Cardiac muscle cell (in vitro differentiated cells and primary cell): ENCODE measurements at places on chromosomes 3 and 15.

DNA sequence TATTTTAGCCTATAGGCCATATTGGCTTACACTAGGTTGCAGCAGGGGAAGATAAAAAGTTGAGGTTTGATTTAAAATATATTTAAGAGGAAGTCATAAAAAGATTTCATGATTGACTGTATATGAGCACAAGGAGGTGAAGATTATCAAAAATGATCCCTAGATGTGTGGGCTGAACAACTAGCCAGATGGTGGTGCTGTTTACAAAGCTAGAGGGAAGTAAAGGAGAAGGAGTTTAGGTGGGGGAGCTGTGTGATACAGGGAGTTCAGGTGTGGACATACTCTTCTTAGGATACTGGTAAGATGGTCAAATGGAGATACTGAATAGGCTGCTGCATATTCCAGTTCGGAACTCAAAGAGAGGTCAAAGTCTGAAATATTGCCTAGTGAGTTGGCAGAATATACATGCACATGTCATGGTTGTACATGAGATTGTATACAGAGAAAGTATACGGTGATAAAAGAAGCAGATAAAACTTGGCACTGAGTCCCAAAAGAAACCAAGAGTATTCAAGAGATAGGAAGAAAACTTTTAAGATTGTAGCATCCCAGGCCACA, 727.8 kb downstream of the NLGN1 start:
- DNase-seq = peak; percentile 30
- H3K27ac ChIP-seq = no peak overlapping the region
- no peaks in the 10 kb centered on the region for H3K36me3 ChIP-seq
- no peak overlapping the region for H3K4me3 ChIP-seq

- no peak overlapping the region for H3K27ac ChIP-seq
- H3K4me3 ChIP-seq = no peak overlapping the region
- H3K4me1 ChIP-seq = no peaks in the 10 kb centered on the region
- DNase-seq = no peak
- no peaks in the 10 kb centered on the region for H3K27me3 ChIP-seq
Measured at GRCh38 chr15:89835176-89835564, 20.5 kb upstream of the ANPEP start.

DNA sequence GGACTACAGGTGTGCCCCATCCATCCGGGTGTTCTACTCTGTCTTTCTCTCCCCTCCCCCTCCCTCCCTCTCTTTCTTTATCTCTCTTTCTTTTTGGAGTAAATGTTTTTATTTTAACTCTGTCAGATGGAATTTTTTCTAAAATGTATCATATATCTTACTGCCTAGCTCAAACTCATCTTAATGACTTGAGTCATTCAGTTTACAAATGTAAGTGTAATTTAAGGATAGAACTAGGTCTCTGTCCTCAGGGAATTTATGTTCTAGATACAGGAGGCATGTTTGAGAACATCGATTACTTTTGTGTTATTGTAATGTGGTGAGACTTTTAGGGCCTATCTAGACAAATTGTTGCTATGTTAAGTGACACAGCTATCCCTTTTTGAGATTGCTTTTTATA, 3.5 kb downstream of the TBC1D23 start:
- no peaks in the 10 kb centered on the region for H3K36me3 ChIP-seq
- H3K27me3 ChIP-seq = no peaks in the 10 kb centered on the region
- H3K4me1 ChIP-seq = no peaks in the 10 kb centered on the region
- DNase-seq = no peak

GRCh38 chr15:38696109-38696727, 131.6 kb upstream of the RASGRP1 start:
- H3K27ac ChIP-seq = no peak overlapping the region
- peaks cover 7% of the 10 kb centered on the region for H3K4me1 ChIP-seq
- peak; percentile 35 for DNase-seq
- no peaks in the 10 kb centered on the region for H3K36me3 ChIP-seq

GRCh38 chr15:79440355-79440908, 8.3 kb downstream of the MINAR1 start:
- peaks cover 16% of the 10 kb centered on the region for H3K27me3 ChIP-seq
- no peak overlapping the region for H3K27ac ChIP-seq
- no peak overlapping the region for H3K4me3 ChIP-seq

GRCh38 chr3:19775765-19776164, 158.3 kb downstream of the EFHB start:
- no peak overlapping the region for H3K27ac ChIP-seq
- no peaks in the 10 kb centered on the region for H3K27me3 ChIP-seq
- DNase-seq = no peak
- no peak overlapping the region for H3K4me3 ChIP-seq
- no peaks in the 10 kb centered on the region for H3K36me3 ChIP-seq

GRCh38 chr3:128623762-128624176, 26.8 kb downstream of the RPN1 start:
- no peak overlapping the region for H3K27ac ChIP-seq
- no peak for DNase-seq
- no peak overlapping the region for H3K4me3 ChIP-seq
- H3K36me3 ChIP-seq = peaks cover 51% of the 10 kb centered on the region

- DNase-seq = no peak
- H3K27me3 ChIP-seq = no peaks in the 10 kb centered on the region
- H3K27ac ChIP-seq = no peak overlapping the region
- H3K4me1 ChIP-seq = peaks cover 26% of the 10 kb centered on the region
Measured at GRCh38 chr3:15214758-15215157, 8.7 kb downstream of the CAPN7 start.

- no peaks in the 10 kb centered on the region for H3K27me3 ChIP-seq
- H3K36me3 ChIP-seq = no peaks in the 10 kb centered on the region
- H3K4me3 ChIP-seq = no peak overlapping the region
- H3K4me1 ChIP-seq = no peaks in the 10 kb centered on the region
- no peak overlapping the region for H3K27ac ChIP-seq
- DNase-seq = no peak
Measured at GRCh38 chr3:167876620-167877281, 141.2 kb downstream of the SERPINI1 start.

DNA sequence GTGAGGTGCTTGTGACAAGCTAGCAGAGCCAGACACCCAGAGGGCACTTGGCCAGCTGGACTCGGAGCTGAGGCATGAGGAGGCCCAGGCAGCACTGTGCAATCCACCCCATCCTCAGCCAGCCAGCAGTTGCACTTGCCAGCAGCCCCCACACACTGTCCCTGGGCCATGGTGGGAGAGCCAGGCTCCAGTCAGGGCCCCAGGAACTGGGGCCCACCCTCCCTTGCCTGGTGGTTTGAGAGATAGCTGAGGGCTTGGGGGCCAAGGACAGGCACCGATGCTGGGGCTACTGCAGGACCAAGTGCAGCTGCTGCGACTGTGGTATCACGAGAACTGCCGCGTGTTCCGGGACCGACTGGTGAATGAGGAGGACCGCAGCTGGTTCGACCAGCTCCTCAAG, 63.5 kb downstream of the DNAH1 start:
- no peak overlapping the region for H3K27ac ChIP-seq
- no peak overlapping the region for H3K4me3 ChIP-seq
- H3K4me1 ChIP-seq = no peaks in the 10 kb centered on the region

DNA sequence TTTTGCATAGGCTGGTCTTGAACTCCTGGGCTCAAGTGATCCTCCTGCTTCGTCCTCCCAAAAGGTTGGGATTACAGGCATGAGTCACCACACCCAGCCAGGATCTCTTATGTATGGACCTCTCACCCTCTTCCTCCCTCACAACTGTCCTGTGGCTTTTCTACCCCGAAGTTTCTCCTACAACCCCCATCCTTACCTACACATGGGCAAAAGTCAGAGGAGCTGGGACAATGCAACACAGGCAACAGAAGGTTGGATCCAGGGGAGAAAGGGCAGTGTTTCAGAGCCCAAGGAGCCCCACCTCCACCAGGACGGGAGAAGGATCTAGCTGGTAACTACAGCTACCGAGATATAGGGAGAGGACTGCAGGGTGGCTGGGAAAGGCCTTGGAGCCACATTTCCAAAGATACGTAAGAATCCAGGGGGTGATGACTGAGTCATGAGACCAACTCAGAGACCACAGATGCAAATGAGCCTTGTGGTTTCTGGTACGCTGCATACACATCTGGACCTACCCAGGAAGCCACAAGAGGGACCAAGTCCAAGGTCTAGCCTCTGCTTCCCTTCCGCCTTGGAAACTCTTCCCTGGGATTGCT, 13.6 kb downstream of the IGDCC4 start:
- no peaks in the 10 kb centered on the region for H3K36me3 ChIP-seq
- H3K27ac ChIP-seq = no peak overlapping the region
- H3K27me3 ChIP-seq = peaks cover 20% of the 10 kb centered on the region
- peaks cover under 1% of the 10 kb centered on the region for H3K4me1 ChIP-seq
- peak; percentile 97 for DNase-seq

GRCh38 chr3:73469331-73469730, 155.4 kb downstream of the PDZRN3 start:
- no peaks in the 10 kb centered on the region for H3K27me3 ChIP-seq
- H3K27ac ChIP-seq = no peak overlapping the region
- H3K4me1 ChIP-seq = peaks cover 32% of the 10 kb centered on the region
- no peak overlapping the region for H3K4me3 ChIP-seq
- H3K36me3 ChIP-seq = no peaks in the 10 kb centered on the region

DNA sequence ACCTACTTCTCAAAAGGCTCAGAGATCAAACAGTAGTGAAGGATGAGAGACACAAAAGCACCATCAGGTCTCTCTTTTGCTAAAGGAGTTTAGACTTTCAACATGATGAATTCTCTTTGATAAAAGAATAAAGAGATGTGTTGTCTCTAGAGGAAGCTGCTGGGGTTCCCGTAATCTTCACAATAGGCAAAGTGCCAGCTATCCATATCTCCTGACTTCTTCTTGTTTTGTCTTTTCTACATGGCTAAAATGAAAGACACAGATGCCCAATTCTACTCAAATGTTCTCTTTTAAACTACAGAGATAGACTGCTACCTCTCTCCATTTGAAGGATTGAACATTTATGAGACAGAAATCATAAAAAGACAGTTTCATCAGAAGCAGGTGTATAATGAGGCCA, 38.4 kb upstream of the TUSC7 start:
- no peak for DNase-seq
- no peaks in the 10 kb centered on the region for H3K36me3 ChIP-seq
- no peak overlapping the region for H3K4me3 ChIP-seq
- no peaks in the 10 kb centered on the region for H3K27me3 ChIP-seq

- peak overlapping the region; percentile 37 for H3K4me3 ChIP-seq
- peaks cover 15% of the 10 kb centered on the region for H3K4me1 ChIP-seq
- H3K27me3 ChIP-seq = peaks cover 18% of the 10 kb centered on the region
- no peak for DNase-seq
- no peaks in the 10 kb centered on the region for H3K36me3 ChIP-seq
Measured at GRCh38 chr3:123447416-123447748, 1.5 kb downstream of the ADCY5 start.
